ENCODE measurements at places on chromosomes 3 and 15. TPM values are rescaled to one million over a fixed set of nuclear protein-coding genes. Genes with fewer than 3 reads are reported as not detected.
A peak's percentile ranks its signal among the peaks of the same experiment; 100 is the strongest.

DNA sequence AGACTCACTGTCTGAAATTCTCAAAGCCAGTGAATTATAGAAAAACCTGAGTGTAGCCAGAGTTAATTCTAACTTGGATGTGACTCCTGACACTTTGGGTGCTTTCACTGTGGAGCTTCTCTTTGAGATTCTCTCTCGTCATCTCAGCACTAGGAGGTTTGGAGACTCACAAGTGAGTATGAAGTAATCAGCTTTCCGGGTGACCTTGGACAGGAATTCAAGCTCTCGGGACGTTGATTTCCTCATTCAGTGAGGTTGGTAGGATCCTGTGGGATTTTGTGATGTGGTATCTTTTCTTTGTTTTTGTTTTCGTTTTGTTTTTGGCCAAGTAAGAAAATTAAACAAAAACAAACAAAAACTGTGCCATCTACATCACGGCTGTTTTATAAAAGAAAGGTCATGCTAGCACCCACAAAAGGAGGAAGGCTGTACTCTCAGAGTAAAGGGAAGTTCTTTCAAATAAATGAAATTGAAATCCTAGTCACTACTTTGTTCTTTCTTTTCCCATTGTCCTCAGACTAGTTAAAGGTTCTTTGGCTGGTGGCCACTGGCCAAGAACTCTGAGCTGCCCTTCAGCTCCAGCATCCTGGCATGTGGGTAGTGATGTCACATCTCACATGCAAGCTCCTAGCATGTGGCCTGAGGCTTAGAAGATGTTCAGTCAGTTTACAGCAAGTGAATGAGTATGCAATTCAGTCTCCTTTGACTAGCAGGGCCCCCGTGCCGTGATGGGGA lies 263.3 kb upstream of the TPM1 start:
- DNase-seq: no peak
- peaks cover 2% of the 10 kb centered on the region for H3K36me3 ChIP-seq
- no peak overlapping the region for H3K4me3 ChIP-seq
- no peaks in the 10 kb centered on the region for H3K27me3 ChIP-seq
- peak overlapping the region; percentile 19 for H3K27ac ChIP-seq

DNA sequence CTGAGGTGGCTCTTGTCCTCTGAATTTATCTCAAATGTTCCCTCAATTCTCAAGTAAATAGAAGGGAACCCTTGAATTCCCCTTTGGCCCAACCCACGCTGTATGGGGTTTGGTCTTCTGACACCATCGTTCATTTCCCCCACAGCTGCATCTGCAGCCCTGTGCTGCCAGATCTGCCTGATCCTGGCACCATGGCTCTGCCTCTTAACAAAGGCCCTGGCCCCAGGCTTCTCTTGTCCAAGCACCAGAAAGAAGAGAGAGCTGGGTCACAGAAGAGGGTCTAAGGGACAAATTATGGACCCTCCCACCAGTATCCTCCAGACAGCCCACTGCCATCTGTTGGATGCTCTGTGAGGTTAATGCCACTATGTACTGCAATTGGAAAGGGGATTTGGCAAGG lies 1.8 kb downstream of the MAP1A start:
- H3K4me3 ChIP-seq: peak overlapping the region; percentile 92
- H3K36me3 ChIP-seq: peaks cover 40% of the 10 kb centered on the region
- peak; percentile 62 for DNase-seq
- peaks cover 46% of the 10 kb centered on the region for H3K4me1 ChIP-seq
- no peaks in the 10 kb centered on the region for H3K27me3 ChIP-seq
- H3K27ac ChIP-seq: peak overlapping the region; percentile 31

DNA sequence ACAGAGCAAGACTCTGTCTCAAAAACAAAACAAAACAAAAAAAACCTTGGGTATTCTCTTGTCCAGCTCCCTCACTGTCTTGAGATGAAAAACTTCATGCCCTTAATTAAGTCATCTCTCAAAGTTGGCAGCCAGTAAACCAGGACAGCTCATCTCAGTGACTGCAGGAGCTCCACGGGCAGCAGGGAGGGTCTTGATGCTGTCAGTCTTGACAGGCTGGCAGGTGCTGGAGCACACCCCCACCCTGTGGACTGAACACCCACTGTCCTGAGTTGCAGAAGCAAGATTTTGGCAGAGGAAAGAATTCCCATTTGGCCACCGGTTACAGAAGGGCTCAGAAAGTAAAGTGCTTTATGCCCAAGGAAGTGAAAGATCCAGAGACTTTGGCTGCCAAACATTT lies 8.0 kb downstream of the DNAJA4 start:
- peaks cover 28% of the 10 kb centered on the region for H3K27me3 ChIP-seq
- H3K4me1 ChIP-seq: peaks cover 12% of the 10 kb centered on the region
- no peak for DNase-seq
- H3K36me3 ChIP-seq: no peaks in the 10 kb centered on the region
- H3K27ac ChIP-seq: no peak overlapping the region
- H3K4me3 ChIP-seq: no peak overlapping the region

DNA sequence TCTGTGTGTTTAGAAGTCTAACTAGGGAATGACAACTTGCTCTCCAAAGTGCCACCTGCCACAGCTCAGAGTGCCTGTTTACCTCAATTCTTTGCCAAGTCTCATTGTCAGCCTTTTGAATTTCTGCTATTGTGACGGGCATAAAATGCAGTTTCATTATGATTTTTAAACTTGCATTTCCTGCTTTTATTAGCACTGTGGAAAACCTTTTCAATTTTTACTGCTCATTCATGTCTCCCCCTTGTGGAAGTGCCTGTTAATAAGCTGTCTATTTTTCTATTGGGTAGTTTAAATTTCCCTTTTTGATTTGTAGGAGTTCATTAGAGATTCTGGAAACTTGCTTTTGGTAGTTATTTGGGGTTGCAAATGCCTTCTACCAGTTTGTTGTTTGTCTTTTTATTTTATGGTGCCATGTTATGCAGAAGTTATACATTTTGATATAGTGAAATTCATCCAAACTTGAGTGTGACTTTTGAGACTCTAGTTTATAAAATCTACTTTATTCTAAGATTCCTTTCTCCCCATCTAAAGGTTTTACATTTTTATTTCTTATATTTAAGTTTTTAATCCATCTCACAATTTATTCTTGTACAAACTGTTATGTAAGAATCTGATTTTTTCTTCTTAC lies 53.9 kb upstream of the FRMD4B start:
- no peak overlapping the region for H3K4me3 ChIP-seq
- peaks cover 13% of the 10 kb centered on the region for H3K4me1 ChIP-seq
- no peaks in the 10 kb centered on the region for H3K27me3 ChIP-seq

DNA sequence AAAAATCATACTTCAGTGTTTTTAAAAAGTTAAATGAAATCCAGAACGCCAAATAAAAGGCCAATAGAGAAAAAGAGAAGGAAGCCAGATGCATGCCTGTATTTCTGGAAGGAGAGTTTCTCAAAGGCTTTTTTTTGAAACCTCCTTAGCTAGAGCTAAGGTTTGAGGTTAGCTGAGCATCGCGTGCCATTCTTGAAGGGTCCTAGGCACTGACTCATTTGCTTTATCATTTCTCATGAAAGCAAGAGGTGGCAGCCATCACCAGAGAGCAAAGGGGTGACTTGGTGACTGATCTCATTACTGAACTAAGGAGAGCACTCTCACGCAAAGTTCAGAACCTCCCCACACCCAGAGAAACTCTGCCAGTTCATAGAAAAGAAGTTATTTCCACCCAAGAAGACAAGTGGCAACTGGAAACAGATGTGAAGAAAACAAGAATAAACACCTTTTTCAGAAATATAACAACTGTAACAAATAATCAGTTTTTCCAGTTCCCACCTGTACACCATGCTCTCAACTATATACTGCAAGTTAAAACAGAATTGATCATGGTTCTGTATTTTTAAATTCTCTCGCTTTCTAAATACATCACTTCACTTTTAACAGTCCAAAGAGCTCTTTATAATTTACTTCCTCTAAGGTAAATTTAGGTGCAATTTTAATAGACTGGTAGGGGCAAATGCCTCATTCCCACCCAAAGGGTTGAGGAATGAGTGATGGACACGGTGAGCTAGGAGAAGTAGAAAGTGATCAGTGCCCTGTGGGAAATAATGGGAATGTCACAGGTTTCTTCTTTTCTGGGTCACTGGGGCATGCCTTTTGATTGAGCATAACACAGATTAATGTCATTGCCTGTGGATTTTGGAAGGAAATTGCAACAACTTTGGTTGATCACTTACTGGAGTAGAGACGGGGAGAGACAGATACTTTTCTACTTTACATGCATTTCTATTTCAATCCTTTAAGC lies 24.7 kb downstream of the GPR15 start:
- DNase-seq: no peak
- H3K27ac ChIP-seq: no peak overlapping the region
- H3K4me1 ChIP-seq: no peaks in the 10 kb centered on the region
- H3K4me3 ChIP-seq: no peak overlapping the region

GRCh38 chr3:146133441-146133840 lies 27.5 kb downstream of the PLOD2 start:
- no peak overlapping the region for H3K4me3 ChIP-seq
- no peaks in the 10 kb centered on the region for H3K27me3 ChIP-seq
- no peaks in the 10 kb centered on the region for H3K36me3 ChIP-seq
- H3K4me1 ChIP-seq: peaks cover 64% of the 10 kb centered on the region
- DNase-seq: no peak

- DNase-seq: no peak
- H3K4me1 ChIP-seq: peaks cover 5% of the 10 kb centered on the region
- no peaks in the 10 kb centered on the region for H3K36me3 ChIP-seq
- peaks cover 7% of the 10 kb centered on the region for H3K27me3 ChIP-seq
- H3K27ac ChIP-seq: no peak overlapping the region
- H3K4me3 ChIP-seq: no peak overlapping the region
These were observed 56.0 kb upstream of the DYNC1LI1 start for GRCh38 chr3:32626631-32627030.

DNA sequence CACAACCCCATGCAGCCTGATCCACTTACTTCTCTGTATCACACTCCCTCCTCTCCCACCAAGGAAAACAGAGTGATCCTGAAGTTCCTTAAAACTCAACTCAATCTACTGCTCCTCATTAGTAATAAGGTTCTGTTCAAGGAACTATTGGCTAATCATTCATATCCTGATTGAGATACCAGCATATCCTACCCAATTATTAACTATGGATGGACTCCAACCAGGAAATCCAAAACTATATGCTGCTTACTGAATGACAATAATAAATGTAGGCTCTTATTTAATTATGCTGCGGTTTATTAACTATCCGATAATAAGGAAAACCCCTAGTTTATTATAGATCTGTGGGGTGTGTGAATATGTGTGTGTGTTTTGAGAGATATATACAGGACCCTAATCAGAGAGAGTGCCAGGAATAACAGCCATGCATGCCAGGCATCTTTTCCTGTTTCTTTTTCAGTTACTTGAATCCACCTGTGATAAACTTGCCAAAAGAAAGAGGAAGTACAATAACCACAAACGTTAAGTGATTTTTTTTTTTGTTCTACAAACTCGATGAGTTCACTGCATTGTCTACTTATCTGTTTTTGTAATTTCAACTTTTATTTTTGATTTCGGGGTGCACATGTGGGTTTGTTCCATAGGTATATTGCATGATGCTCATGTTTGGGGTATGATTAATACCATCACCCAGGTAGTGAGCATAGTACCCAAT lies 1031.7 kb upstream of the CFAP20DC start:
- no peaks in the 10 kb centered on the region for H3K36me3 ChIP-seq
- H3K4me1 ChIP-seq: peaks cover 4% of the 10 kb centered on the region
- no peak overlapping the region for H3K4me3 ChIP-seq
- H3K27ac ChIP-seq: no peak overlapping the region
- DNase-seq: no peak

GRCh38 chr3:90253131-90253530 lies 1145.7 kb downstream of the EPHA3 start:
- H3K27me3 ChIP-seq: no peaks in the 10 kb centered on the region
- no peaks in the 10 kb centered on the region for H3K36me3 ChIP-seq
- no peak overlapping the region for H3K27ac ChIP-seq
- no peak overlapping the region for H3K4me3 ChIP-seq

DNA sequence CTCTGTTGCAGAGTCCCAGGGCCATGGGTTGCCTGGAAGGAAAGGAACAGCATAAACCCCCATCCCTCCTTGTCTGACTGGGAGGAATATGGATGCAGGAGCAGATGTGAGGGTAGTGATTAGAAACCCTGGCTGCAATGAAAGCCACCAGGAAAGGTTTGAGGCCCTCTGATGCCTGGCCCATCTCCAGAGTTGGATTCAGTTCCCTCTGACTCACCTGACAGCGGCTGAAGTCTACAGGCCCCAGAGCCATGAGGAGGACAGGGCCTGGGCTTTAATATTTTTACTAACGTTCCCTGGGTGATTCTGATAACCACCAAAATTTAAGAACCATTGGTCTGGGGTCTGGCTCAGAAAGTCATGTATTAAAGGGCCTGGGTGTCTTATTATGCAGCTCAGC lies 214.0 kb downstream of the EPHB1 start:
- no peak for DNase-seq
- no peak overlapping the region for H3K4me3 ChIP-seq
- no peaks in the 10 kb centered on the region for H3K4me1 ChIP-seq
- H3K36me3 ChIP-seq: no peaks in the 10 kb centered on the region
- H3K27ac ChIP-seq: no peak overlapping the region

GRCh38 chr15:38899300-38899699 lies 334.7 kb upstream of the RASGRP1 start:
- H3K4me3 ChIP-seq: no peak overlapping the region
- peak overlapping the region; percentile 21 for H3K27ac ChIP-seq
- no peak for DNase-seq
- H3K27me3 ChIP-seq: no peaks in the 10 kb centered on the region

- no peaks in the 10 kb centered on the region for H3K4me1 ChIP-seq
- no peak overlapping the region for H3K4me3 ChIP-seq
- no peak for DNase-seq
- H3K36me3 ChIP-seq: no peaks in the 10 kb centered on the region
- H3K27me3 ChIP-seq: peaks cover 8% of the 10 kb centered on the region
- no peak overlapping the region for H3K27ac ChIP-seq
These were observed 403.0 kb upstream of the RBMS3 start for GRCh38 chr3:28877912-28878311.

- H3K36me3 ChIP-seq: peaks cover 22% of the 10 kb centered on the region
- peaks cover 25% of the 10 kb centered on the region for H3K4me1 ChIP-seq
- H3K27me3 ChIP-seq: no peaks in the 10 kb centered on the region
- DNase-seq: no peak
These were observed 9.6 kb downstream of the MESP2 start for GRCh38 chr15:89785774-89786140.

- no peak overlapping the region for H3K4me3 ChIP-seq
- no peak overlapping the region for H3K27ac ChIP-seq
- DNase-seq: no peak
- H3K36me3 ChIP-seq: no peaks in the 10 kb centered on the region
These were observed 12.1 kb downstream of the EPHB1 start for GRCh38 chr3:134807189-134807588.

GRCh38 chr15:91114301-91114700 lies 14.2 kb downstream of the SV2B start:
- DNase-seq: no peak
- H3K36me3 ChIP-seq: no peaks in the 10 kb centered on the region
- H3K27me3 ChIP-seq: no peaks in the 10 kb centered on the region
- no peak overlapping the region for H3K4me3 ChIP-seq
- no peaks in the 10 kb centered on the region for H3K4me1 ChIP-seq

Gene GXYLT2
- 7.8 TPM for total RNA-seq

Gene ARGFX
- not detected for total RNA-seq

Gene GOLGA8Q
- 1.6 TPM for total RNA-seq

Gene KNL1
- 5.6 TPM for total RNA-seq

Gene CCR8
- total RNA-seq: not detected

Gene GABRR3
- not detected for total RNA-seq

Gene GPR156
- total RNA-seq: 0.48 TPM

Gene KLF15
- total RNA-seq: 5.7 TPM

Gene LRRC28
- total RNA-seq: 27.6 TPM

Gene CORO2B
- total RNA-seq: 22.6 TPM

Gene GOLGA6D
- not detected for total RNA-seq

Gene CTXN2
- not detected for total RNA-seq

Gene CD96
- not detected for total RNA-seq

Gene SUCNR1
- not detected for total RNA-seq
